ENCODE measurements at places on chromosomes 16 and 17.

DNA sequence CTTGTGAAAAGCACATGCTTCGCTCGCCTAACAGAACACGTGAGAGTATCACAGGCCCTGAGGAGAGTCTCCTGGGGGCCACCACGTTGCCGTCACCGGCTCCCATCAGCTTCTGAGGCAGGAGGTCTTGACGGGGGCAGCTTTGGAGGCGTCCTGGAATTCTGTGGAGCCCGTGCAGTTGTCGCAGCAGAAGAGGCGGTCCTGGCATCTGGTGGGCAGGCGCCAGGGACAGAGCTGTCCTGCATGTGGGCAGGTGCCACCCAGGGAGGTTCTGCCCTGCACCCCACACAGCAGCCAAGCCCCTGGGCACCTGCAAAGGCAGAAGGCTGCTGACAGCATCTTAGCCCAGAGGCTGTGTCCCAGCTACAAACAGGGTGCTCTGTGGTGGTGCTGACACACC lies 99.0 kb upstream of the CREBBP start:
- H3K36me3 ChIP-seq = peaks cover 7% of the 10 kb centered on the region
- H3K4me3 ChIP-seq = no peak overlapping the region
- H3K27me3 ChIP-seq = peaks cover 2% of the 10 kb centered on the region
- DNase-seq = no peak
- no peak overlapping the region for H3K27ac ChIP-seq

GRCh38 chr16:22427556-22427955 lies 53.1 kb upstream of the CDR2 start:
- no peaks in the 10 kb centered on the region for H3K27me3 ChIP-seq
- no peak overlapping the region for H3K27ac ChIP-seq
- H3K4me3 ChIP-seq = no peak overlapping the region
- peaks cover 22% of the 10 kb centered on the region for H3K36me3 ChIP-seq
- H3K4me1 ChIP-seq = no peaks in the 10 kb centered on the region

DNA sequence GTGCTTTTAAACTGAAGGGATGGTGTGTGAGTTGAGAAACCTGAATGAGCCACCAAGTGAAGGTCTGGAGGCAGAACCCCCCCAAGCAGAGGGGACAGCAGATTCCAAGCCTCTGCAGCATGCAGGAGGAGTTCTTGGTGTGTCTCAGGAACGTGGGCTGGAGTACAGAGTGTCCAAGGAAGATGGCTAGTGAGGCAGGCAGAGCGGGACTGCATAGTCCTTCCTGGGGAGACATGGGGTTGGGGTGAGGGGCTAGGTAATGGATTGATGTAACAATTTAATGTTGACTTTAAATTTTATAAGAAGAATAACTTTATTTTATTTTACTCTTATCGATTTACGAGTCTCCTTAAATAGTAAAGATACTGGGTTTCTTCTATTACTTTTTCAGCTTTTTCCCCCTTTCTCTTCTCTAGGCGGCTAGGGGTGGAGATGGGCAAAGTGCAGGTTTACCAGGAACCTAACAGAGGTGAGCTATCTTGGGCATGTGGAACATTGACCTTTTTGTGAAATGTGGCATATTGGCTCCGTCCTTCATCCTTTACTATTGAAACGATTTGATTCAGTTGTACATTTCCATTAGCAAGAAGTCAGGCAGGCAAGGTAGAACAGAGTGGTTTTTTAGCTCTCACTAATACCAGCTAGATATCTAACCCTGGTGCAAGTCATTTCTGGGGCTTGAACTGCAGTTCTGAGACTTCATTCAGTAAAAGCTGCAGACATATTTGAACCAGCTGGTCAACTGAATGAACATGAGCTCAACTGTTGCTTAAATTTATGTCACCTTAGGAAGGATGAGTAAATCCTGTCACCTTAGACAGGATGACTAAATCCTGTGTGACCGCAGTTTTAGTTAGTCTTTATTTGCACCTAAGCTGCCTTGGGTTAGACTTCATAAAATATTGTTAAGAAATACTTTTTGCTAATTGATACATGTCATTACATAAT lies 9.2 kb downstream of the PRPSAP2 start:
- H3K27ac ChIP-seq = no peak overlapping the region
- H3K27me3 ChIP-seq = no peaks in the 10 kb centered on the region
- DNase-seq = no peak
- no peak overlapping the region for H3K4me3 ChIP-seq
- no peaks in the 10 kb centered on the region for H3K4me1 ChIP-seq
- H3K36me3 ChIP-seq = peaks cover 24% of the 10 kb centered on the region

DNA sequence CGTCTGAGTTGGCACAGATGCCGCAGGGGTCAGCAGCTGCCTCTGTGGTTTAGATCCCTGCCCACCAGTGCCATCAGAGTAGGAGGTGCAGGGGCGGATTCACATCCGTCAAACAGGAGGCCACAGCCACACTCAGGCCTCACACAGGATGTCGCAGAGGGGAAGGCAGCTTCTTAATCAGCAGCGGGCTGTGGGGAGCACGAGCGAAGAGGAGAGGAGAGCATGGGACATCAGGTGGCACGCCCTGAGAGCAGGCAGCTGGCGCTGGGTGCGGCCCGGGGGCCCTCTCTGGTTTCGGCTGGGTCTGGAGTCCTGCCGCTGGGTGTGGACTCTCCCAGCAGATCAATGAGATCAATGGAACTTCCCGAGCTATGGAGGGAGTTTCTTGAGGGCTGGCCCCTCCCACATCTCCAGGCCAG lies 9.6 kb downstream of the LLGL2 start:
- peaks cover 2% of the 10 kb centered on the region for H3K36me3 ChIP-seq
- no peak for DNase-seq
- H3K4me3 ChIP-seq = no peak overlapping the region
- no peaks in the 10 kb centered on the region for H3K27me3 ChIP-seq
- peaks cover 4% of the 10 kb centered on the region for H3K4me1 ChIP-seq

DNA sequence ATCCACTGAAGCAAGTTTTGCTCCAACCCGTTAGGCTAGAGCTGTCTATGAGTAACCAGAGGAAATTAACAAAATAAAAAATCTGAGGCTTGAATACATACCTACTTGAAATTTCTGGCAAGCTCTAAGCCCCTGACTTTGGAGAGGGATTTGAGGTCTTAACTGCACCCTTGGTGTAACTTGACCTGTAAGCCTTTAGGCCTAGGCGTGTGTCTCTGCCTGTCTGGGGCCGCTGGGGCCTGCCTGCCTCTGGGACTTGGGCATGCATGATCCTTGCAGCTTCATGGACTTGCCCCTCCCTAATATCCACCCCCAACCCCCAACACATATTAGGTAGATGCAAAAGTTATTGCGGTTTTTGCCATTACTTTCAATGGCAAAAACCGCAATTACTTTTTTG lies 3.7 kb upstream of the CDC42EP4 start:
- H3K27ac ChIP-seq = no peak overlapping the region
- H3K4me3 ChIP-seq = no peak overlapping the region
- H3K4me1 ChIP-seq = peaks cover 35% of the 10 kb centered on the region
